Hematopoietic multipotent progenitor cell treated with erythropoietin and hydrocortisone succinate and interleukin-3 and kit ligand, for 6 days (in vitro differentiated cells): ENCODE measurements at places on chromosomes 6 and 20.

DNA sequence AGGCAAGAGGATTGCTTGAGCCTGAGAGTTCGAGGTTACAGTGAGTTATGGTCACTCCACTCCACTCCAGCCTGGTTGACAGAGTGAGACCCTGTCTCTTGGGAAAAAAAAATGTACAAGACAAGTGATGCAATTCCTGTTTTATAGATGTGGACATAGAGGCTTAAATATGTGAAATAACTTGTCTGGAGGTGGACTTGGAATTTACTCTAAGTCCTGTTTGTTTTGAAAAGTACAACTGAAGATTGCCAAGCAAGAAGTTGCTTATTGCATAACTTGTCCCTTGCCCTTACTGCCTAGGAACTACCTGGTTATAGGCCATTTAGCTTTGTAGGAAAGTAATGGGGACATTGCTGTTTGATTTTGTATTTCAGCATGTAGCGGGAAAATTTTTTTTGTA, 26.0 kb upstream of the ADIG start:
- DNase-seq = no peak

DNA sequence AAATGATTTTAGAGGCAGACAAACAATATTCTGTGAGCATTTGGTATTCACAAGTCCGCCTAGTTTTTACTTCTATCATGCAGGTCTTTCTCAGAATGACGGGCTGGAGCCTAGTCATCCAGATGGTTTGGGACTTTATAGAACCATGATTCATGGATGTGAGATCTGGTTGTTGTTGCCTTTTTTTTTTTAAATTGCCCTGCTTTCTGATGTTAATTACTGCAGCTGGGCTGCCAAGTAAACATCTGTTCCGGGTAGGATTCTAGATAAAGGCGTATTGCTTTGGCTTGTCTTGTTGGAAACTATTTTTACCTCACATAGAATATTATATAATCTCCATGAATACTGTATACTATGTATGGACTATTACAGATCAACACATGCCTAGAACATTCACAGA, 58.1 kb downstream of the RNF217 start:
- DNase-seq = no peak

- no peak for DNase-seq
Measured at GRCh38 chr6:11021714-11022113, 22.4 kb downstream of the ELOVL2 start.

DNA sequence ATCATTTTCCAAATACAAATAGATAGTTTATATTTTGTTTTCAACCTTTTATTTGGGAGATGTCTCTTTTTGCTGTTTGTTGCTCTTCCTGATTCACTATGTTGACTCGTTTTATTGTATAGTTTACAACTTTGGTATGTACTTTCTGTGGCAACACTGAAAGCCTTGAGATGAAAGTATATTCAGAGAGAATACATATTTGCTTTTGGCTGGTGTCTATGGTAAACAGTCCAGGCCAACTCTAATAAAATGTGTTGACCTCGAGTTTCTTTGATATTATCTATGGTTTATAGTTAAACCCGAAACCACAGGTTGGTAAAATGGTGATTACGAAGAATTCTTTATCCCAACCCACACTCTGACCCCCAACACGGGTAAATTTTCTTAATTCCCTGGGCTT, 919.6 kb upstream of the MAP3K7 start:
- DNase-seq = no peak

DNA sequence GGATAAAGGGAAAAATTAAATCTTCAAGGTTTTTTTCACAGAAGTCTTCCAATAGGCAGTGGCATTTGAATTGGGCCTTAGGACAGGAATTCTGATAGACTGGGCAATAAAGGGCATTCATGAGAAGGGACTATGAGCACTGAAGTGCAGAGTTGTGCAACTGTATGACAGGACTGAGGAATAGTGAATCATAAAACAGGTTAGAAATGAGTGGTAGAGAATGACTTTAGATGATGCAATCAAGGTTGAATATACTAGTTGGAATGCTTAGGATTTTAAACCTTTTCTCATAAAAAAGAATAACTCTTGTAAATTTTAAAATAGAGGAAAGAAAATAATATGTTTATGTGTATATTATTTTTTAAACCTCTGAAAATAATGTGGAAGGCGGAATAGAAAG, 944.7 kb downstream of the PHF3 start:
- no peak for DNase-seq

GRCh38 chr6:124356276-124356810, 552.7 kb downstream of the NKAIN2 start:
- DNase-seq = no peak
